ENCODE measurements at places on chromosomes 4 and X. TPM values are rescaled to one million over a fixed set of nuclear protein-coding genes. Genes with fewer than 3 reads are reported as not detected.

Gene MAGIX
- 0.12 TPM for total RNA-seq

Gene UGT2B11
- total RNA-seq: not detected

Gene NAP1L5
- 4.7 TPM for total RNA-seq

GRCh38 chrX:39905538-39905891 is 192.2 kb downstream of the BCOR start:
- no peak for DNase-seq

GRCh38 chr4:17646693-17647092 is 32.3 kb downstream of the MED28 start:
- no peak for DNase-seq

DNA sequence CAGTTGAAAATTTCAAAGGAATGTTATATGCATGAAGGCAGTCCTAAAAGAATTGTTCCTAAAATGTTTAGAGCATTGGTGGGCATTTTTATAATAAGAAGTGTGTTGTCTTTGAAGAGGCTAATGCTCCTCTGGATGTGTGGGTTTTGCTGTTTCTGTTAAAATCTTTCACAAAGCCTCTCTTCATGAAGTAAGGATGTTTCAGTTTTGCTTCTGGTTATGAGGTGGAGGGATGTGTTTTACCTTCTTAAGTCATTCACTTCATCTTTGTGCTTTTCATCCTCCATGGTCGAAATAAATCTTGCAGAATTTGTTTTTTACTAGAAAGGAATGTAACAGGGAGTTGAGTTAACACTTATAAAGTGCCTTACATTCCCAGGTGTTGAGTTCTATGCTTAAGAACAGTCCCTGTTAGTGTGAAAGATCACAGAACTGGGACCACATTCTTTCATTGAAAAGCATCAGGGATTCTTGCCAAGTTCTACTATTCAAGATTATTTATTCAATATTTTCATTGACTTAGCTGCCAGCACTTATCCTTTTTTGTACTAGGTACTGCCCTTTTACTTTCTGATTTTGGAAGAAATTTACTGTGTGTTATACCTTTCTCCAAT is 21.1 kb downstream of the FHIP1A start:
- DNase-seq: no peak
